ENCODE measurements at places on chromosomes 3 and 15.

DNA sequence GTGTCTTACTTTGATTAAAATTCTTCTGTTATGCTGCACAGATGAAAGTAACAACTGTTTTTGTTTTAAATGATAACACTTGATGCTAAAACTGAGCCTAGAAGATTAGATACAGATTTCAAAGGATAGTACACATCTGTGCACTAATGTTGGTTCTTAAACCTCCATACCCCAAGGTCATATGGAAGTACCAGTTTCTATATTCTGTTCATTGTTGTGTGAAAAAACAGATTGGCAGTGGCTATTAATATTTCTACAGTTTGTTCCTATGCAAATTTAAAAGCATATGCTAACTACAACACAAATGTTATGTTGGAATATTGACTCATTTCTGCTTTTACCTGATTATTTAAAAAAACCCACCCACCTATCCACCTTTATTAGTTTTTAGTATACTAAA lies 32.0 kb upstream of the GBE1 start:
- DNase-seq = no peak

GRCh38 chr3:9716801-9717555 lies 13.3 kb downstream of the CPNE9 start:
- DNase-seq = no peak

DNA sequence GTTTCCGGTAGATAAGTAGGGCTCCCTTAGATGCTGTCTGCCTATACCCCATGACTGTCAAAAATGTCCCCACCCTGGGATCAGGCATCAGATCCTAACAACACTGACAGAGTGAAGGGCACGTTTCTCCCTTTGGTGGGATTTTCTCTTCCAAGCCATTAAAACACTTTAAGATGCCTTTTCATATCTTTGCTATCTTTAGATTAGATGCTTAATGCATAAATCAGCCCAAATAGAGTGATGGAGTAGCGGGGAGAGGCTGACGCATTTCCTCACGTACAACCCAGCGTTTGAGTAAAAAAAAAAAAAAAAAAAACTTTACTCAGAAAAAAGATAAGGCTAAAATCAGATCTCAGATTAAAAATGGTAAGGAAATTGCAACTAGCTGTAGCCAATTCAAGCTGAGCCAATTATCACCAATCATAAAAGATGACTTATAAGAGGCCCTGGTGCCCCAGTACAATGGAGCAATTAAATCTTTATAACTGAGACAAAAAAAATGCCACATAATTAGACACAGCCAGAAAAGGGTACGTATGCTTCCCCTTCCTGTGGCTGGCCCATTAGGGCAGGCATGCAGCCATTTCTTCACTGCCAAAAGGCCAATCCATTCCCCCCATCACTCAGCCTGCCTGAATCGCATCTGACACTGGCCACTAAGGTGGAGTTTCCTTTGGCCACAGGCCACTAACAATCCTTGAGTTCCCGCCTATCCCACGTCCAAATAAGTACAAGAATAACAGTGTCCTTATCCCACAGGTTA lies 45.0 kb downstream of the RFTN1 start:
- DNase-seq = no peak

- DNase-seq = peak; percentile 44
Observed at GRCh38 chr3:59367150-59367549, 317.3 kb upstream of the CFAP20DC start.

DNA sequence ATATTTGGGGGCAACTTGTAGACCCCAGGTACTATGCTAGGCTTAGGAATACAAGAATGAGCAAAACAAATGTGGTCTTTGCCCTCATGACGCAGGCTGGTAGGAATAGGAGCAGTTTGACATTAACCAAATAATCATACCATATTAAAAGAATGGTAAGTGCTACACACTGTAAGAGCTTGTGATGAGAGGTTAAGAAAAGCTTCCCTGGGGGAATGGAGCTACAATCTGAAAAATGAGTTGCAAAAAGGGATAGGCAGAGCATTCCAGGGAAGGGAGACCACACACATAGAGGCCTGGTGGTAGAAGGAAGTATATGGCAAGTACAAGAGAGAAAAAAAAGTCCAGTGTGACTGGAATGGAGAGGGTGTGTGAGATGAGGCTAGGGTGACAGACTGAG lies 37.3 kb downstream of the TMOD3 start:
- no peak for DNase-seq

- DNase-seq = no peak
Observed at GRCh38 chr15:66942649-66943390, 122.6 kb upstream of the SMAD3 start.

- no peak for DNase-seq
Observed at GRCh38 chr3:50408443-50408944, 49.2 kb upstream of the TMEM115 start.

DNA sequence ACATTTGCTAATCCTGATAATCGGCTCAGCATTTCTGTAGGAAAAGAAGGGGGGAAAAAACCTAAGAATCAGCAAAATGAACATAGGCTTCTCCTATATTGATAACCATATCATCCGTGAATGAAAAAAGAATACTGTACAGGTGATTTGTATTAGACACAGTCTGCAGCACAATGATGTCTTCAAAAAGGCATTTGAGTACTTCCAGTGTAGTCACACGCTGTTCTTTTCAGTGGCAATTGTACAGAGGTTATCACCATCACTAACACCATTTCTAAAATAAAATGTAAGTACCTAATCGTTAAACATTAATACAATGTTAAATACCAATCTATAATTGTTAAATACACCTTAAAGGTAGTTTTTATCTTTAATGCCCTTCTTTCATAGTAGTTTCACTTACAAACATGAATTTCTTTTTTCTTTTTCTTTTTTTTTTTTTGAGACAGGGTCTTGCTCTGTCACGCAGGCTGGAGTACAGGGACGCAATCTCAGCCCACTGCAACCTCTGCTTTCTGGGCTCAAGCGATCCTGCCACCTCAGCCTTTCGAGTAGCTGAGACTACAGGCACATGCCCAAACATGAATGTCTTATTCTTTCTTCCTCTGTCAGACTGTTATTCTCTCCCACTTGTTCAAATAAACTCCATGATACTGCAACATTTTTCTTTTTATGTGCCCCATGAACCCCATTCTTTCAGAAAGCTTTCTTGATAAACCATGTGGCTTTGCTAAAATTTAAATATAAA lies 18.4 kb downstream of the GOLGB1 start:
- DNase-seq = no peak

DNA sequence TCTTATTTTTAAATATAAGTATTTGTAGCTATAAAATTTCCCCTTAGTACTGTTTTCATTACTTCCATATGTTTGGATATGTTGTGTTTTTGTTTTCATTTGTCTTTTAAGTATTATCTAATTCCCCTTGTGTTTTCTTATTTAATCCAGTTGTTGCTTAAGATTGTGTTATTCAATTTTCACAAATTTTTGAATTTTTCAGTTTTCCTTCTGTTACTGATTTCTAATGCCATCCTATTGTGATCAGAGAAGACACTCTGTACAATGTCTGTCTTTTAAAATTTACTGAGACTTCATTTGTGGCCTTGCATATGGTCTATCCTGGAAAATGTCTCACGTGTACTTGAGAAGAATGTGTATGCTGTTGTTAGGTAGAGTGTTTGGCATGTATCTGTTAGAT lies 795.6 kb upstream of the CFAP20DC start:
- no peak for DNase-seq

DNA sequence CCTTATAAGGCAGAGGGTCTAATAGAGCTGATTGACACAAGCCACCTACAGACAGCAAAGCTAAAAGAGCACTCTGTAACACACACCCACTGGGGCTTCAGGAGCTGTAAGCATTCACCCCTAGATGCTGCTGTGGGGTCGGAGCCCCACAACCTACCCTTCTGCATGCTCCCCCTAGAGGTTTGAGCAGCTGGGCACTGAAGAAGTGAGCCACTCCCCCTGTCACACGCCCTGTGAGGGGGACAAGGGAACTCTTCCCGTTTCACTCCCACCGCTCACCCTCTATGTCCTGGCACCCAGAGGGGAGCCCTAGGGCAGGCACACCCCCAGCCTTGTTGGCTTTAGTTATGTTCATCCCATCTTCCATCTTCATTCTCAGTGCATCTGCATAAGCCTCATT lies 9.4 kb upstream of the CSTA start:
- no peak for DNase-seq

GRCh38 chr3:46906471-46907058 lies 29.0 kb downstream of the PTH1R start:
- DNase-seq = no peak

GRCh38 chr15:68325726-68326125 lies 48.2 kb downstream of the FEM1B start:
- DNase-seq = no peak

DNA sequence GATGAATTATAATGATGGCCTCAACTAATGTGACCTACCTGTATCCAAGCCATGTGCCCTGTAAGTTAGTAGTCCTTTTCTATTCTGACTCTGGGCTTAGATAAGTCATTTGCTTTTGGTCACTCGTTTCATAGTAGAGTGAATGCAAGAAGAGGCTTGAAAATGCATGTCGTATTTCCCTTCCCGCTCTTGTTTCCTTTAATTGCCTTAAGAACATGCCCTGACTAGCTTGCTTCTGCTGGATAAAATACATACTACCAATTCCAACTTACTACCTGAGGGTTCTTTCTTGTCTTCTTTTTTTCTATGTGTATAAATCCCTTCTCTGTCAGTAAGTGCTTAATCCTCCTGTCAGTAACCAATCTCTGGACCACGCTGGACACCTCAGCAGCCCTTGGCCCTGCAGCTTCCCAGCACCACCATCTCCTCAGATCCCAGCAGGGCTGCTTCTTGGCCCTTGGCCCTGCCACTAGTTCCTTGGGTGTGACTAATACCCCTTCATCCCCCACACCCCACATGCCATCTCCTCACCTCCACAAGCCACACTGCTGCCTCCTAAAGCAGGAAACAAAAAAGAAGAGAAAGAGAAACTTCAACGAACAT lies 771.7 kb downstream of the IGSF11 start:
- no peak for DNase-seq

DNA sequence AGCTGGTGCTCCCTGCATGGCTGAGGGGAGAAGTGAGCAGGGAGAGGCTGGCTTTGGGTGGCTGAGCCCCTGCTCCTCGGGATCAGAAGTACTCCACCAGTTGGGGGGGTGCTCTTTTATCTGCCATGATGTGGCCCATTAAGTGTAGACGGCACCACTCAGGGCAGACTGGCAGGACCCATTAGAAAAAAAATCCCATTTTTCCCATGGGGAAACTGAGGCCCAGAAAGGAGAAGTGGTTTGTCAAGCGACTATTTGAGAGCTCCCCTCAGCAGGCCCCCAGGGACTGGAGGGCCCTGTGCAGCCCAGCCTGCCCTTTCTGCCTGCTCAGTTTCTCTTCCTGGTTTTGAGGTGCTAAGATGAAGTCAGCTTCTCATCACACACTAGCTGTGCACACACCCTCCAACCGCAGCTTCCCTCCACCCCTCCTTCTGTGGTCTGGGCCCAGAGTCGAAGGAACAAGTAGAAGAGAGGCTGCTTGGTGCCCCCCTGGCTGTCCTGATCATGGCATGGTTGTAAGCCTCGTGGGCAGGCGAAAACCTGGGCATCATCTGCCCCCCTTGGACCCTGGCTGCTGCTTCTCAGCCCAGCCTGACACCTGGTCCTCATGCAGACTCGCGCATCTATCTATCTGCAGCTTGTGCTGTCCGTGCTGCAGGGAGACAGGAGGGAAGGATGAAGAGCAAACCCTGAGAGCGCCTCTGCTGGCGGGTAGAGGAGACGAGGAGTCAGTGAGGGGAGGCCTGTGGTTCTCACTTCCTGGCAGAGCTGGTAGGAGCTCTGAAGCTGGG lies 5.6 kb downstream of the CSK start:
- DNase-seq = peak; percentile 56

GRCh38 chr15:65929573-65929972 lies 60.3 kb downstream of the RAB11A start:
- DNase-seq = no peak

- no peak for DNase-seq
Observed at GRCh38 chr3:188294113-188294512, 140.2 kb downstream of the LPP start.

- no peak for DNase-seq
Observed at GRCh38 chr3:67821135-67821534, 166.7 kb upstream of the SUCLG2 start.

- no peak for DNase-seq
Observed at GRCh38 chr3:107130089-107130700, 247.0 kb upstream of the CCDC54 start.

GRCh38 chr15:92984161-92984560 lies 84.0 kb downstream of the CHD2 start:
- DNase-seq = no peak

DNA sequence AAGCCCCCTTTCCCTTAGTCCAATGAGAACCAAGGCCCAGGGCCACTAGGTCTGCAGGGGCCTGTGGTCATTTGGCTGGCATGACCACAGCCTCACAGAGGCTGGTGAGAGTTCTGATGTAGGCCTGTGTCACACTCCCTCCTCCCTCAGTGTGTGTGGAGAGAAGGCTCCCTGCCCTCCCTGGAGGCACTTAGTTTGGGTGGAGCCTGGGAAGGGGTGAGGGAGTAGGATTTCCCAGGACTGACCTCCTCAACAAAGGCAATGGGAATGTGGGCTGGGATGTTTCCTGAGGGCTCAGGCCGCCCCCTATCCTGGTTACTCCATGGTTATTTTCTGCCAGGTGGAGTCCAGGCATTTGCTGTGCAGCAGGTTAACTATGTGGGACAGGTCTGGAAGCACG lies 7.6 kb downstream of the TEX264 start:
- DNase-seq = no peak

DNA sequence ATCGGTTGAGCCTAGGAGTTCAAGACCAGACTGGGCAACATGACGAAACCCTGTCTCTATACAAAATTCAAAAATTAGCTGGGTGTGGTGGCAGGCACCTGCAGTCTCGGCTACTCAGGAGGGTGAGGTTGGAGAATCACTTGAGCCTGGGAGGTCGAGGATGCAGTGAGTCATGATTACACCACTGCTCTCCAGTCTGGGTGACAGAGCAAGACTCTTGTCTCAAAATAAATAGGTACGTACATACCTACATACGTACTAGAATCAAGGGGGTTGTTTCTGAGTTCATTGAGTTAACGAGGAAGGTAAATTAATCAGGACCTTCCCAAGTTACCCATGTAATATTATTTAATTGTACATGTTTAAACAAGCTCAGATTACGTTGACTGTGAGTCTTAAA lies 97.5 kb downstream of the CHL1 start:
- no peak for DNase-seq

DNA sequence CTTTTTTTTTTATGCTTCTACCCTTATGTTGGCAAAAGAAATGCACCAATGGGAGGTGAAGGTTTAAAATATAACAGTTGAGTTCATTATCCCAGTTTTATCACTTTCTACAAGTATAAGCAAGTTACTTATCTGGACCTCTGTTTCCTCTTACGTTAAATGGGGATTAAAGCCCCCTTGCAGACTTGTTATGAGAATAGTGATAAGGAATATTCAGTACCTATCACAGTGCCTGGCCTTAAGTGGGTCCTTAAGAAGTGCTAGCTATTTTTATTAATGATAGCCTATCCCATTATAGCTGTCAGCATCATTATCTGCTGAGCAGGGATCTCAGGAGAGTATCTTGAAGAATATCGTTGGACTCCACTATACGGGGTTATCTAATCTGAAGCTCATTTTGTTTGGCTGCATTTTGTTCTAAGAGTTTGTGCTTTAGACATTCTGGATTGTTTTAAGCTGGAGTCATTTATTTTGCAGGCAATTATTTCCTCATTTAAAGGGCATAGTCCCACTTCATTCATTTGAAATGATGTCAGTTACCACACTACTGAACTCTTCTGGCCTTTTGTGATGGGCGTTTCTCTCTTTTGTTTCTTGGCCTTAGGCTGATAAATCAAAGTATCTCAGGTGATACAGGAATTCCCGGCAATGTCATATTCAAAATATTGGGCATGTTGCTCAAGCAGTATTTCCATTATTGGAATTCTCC lies 28.8 kb downstream of the RAB8B start:
- DNase-seq = peak; percentile 26

- DNase-seq = no peak
Observed at GRCh38 chr15:95829062-95829461, 501.4 kb upstream of the NR2F2 start.

All from myocyte (in vitro differentiated cells).